ENCODE measurements at places on chromosomes 1 and 21.

DNA sequence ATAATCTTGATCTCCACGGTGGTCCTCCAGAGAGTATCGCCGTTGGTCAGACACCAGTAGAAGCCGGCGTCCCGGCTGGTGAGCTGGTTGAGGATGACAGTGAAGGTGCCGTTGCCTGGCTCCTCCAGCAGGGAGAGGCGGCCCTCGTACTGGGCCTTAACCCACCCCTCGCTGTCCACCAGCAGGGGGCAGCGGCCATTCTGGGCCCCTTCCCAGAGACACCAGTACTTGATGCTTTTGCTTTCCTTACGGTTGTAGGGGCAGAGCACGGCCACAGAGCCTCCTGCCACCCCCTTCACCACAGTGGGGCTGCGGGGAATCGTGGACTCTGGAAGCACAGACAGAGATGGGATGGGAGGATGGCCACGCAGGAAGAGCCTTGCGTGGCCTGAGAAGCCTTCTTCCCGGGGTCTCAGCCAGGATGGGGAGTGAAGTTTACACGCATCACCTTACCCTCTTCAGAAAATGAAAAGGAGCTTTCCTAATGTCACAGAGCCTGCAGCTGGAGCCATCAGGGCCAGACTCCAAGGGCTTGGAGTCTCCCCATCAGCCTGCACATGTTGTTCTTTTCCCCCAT lies 10.7 kb downstream of the PIGR start:
- peak; percentile 61 for DNase-seq

GRCh38 chr1:68166348-68166747 lies 66.0 kb downstream of the WLS start:
- DNase-seq = peak; percentile 9

GRCh38 chr1:229669333-229669732 lies 43.3 kb downstream of the URB2 start:
- DNase-seq = no peak

GRCh38 chr21:46184625-46185555 lies 631 bp upstream of the SPATC1L start:
- peak; percentile 81 for DNase-seq

GRCh38 chr1:201597551-201598230 lies 58.8 kb downstream of the NAV1 start:
- no peak for DNase-seq

- DNase-seq = no peak
These were observed 148.1 kb downstream of the NRIP1 start for GRCh38 chr21:14916676-14917141.

DNA sequence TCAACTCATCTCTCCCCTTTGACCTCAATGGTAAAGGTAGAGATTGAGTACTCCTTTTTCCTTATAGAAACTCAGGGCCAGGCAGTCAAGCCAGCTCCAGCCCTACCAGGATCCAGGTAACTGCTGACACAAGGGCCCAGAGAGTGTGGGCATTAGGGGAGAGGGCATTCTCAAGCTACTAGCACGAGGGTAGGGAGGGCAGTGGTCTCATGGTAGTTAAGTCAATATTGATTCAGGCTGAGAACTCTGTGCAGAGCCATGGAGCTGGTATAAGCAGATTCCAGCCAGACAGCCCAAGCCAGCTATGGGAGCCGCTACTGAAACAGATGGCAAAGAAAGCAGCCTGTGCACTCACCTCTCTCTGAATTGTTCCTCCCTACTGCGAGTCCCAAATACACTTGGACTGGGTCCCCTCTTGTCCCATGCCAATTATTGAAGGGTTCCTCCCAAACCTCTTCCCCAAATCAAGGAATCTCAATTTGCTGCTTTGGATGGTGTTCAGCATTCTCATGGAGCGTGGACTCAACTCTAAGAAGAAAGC lies 2.8 kb downstream of the PI4KB start:
- DNase-seq = no peak

GRCh38 chr1:14222086-14222485 lies 376.4 kb upstream of the KAZN start:
- DNase-seq = no peak

DNA sequence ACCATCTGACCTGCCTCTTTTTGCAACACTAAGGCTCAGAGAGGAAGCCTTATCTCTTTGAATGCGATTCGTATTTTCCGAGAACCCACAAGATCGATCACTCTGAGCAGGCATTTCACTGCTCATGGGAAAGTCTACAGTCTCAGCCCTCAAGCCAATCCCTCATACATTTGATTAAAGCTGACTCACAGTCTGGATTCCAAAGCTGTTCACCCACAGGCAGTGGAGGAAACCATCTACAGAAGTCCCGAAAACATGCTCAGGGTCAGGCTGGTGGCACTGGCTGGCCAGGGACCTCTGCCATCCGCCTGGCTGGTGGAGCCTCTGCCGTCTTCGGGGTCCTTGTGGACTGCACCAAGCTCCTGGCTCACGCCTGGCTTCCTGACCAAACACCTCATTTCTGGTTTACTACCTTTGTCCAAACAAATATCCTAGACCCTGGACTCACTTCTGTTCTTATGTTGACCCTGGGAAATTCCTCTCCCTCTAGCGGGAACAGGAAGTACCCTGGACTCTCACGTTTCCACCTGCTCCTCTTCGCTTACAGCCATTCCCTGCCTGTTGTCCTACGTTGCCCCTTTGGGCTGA lies 650.0 kb downstream of the SMYD3 start:
- no peak for DNase-seq

GRCh38 chr1:211612786-211613107 lies 33.8 kb upstream of the SLC30A1 start:
- DNase-seq = no peak

- DNase-seq = peak; percentile 66
These were observed 15.9 kb downstream of the SLC27A3 start for GRCh38 chr1:153790966-153791647.

- no peak for DNase-seq
These were observed 85.9 kb upstream of the IVNS1ABP start for GRCh38 chr1:185402930-185403329.

GRCh38 chr1:184836141-184836540 lies 81.5 kb upstream of the EDEM3 start:
- DNase-seq = no peak

GRCh38 chr1:165851034-165851658 lies 23.7 kb downstream of the UCK2 start:
- no peak for DNase-seq

DNA sequence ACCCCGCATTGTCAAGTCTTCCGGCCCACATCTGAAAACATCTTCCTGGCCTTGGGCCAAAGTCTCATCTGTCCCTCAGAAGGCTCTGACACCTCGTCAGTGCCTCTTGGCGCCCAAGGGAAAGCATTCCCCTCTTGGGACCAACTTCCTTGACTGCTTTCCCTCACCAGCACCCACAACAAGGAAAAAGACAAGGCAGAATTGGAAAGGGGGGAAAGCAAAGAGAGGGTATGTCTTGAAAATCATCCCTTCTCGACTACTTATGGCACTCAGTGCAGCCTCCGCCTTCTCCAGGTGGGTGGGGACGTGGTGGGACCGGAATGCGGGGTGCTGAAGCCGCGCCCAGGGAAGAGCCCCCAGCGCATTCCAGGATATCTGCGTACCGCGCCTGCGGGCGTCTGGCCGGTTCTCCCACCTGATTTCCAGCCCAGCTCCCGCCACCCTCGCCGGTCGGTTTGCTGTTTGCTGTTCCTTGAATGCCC lies 554 bp upstream of the SLC39A1 start:
- peak; percentile 90 for DNase-seq

DNA sequence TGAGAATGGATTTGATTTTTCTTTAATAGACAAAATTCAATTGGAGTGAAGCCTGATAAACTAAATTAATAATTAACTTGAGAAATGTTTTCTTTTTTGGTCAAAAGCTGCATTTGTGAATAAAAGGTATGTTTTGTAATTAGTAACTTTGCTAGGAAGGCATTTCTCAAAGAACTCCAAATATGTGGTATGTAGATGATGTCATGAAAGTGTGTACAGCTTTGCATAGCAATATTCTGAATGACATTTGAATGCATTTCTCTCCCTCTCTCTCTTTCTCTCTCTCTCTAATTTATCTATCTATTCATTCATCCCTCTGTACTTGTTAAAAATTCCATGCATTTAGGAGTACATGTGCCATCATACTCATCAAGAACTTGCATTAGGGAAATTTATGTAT lies 109.1 kb upstream of the ADAMTS5 start:
- DNase-seq = no peak

DNA sequence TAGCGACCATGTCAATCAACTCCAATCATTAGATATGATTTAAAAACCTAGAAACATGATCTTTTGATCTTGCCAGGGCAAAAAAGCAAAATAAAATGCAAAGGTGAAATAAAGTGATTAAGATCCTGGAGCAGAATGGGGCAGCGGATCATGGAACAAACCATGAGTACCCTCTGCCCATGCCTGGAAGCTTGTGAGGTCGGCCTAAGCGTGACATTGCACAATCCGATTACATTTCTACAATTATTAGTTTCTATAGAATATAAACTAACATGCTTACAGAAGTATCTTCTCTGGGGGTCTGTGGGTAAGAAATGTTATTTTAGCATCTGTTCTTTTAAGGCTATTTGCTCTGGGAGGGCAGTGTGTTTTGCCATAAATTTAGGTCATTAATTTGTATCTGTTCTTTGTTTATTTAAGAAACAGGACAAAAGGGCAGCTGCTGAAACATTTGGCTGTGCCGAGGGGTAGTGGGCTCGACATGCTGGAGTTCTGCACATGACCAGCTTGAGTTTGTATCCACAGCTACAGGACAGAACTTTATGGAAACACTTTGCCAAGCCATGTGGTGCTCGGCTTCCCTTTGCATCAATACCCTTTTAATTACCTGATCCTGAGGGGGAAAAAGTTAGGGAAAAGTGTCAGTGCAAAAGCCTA lies 55.9 kb downstream of the ZBTB18 start:
- DNase-seq = peak; percentile 70

DNA sequence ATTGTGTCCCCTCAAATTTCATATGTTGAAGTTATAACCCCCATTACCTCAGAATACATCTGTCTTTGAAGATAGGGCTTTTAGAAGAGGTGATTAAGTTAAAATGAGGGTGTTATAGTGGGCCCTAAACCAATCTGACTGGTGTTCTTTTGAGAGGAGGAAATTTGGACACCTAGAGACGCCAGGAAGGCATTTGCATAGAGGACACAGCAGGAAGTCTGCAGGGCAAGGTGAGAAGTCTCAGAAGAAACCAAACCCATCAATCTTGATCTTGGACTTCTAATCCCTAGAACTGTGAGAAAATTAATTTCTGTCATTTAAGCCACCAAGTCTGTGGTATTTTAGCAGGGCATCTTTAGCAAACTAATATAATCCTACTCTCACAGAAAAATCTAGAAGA lies 13.0 kb downstream of the GOLPH3L start:
- no peak for DNase-seq

DNA sequence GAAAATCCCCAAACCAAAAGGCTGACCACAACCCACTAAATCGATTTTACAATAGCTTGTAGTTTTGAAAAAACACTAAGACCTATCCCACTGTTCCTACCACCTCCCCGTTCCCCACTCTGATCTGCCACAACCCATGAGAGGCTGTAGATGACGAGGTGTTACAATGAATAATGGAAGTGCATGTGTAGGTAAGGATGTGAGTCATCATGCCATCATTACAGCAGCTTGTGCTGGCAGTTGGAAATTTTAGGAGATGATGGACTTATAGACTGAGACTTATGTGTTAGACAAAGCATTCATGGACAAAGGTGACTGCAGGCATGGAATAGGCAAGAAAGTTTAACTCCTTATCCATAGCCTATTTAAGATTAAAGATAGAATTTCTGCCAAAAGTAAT lies 184.7 kb upstream of the CACYBP start:
- DNase-seq = no peak

- no peak for DNase-seq
These were observed 44.4 kb downstream of the SIPA1L2 start for GRCh38 chr1:232585486-232585885.

DNA sequence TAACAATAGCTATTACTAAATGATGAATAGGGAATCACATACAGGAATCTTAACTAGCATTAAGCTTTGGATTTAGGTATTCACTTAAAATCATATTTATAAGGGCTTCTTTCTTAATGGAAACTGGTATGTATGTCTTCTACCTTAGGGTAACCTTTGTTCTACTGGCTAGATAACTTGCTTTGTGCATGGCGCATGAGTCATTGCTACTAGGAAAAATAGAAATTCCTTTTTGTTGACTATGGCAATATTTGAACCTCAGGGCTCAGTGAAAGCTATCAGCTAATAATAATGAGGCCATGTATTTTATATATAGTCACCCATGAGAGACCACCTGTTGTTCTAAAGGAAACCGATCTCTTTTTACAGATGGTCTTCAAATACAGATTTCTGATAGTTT lies 72.5 kb downstream of the RPS6KC1 start:
- DNase-seq = peak; percentile 22

- DNase-seq = no peak
These were observed 2.0 kb upstream of the ANGEL2 start for GRCh38 chr1:213017447-213018273.

- no peak for DNase-seq
These were observed 61.4 kb downstream of the RNASEL start for GRCh38 chr1:182527680-182528079.

- DNase-seq = no peak
These were observed 24.9 kb downstream of the CROCC start for GRCh38 chr1:16946646-16947045.

DNA sequence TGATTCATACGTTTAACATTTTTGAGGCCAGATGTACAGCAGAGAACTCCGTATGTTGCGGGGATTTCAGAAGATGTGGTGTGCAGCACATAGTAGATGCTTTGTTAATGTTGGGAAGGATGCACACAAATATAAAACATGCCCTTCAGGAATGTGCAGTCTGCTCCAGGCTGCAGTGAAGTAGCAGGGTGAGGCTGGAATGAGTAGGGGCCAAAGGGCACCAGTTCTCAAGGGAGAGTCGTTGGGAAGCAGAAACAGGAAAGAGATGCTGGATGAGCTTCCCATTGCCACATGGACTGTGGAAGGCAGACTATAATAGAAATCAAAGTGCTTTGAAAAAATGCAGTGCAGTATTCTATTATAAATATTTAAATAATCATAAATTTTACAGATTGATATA lies 126.9 kb downstream of the NOS1AP start:
- DNase-seq = no peak

DNA sequence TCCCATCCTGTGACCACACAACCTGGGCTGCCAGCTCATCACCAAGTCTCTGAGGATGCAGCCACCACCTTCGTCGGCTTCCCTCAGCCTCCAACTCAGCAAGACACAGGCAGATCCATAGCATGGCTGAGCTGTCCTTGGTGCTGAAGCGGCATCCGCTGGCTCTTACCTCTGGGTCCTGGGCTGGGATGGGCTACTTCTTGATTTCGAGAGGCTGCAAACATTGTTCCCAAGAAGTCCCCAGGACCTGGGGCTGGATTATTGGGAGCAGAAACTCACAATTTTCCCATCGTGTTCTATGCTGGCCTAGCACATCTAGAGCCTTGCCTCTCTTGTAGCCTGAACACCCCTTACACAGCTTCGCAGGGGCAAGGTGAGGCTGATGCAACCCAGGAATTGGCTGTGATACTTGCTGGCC lies 24.9 kb upstream of the C1QA start:
- peak; percentile 38 for DNase-seq

Measured in SJSA1 (cell line).